ENCODE measurements at places on chromosomes 5 and 9. TPM values are rescaled to one million over a fixed set of nuclear protein-coding genes. Genes with fewer than 3 reads are reported as not detected.

Gene PTPRD
- total RNA-seq = 8.9 TPM

Gene SPINK13
- total RNA-seq = 0.37 TPM

Gene PFN3
- not detected for total RNA-seq

Gene TAF1L
- under 0.01 TPM for total RNA-seq

Gene C9orf50
- 0.12 TPM for total RNA-seq
